Activated T-cell treated with anti-CD3 and anti-CD28 coated beads, Interleukin-2, amount 50 U/mL, for 4 hours (primary cell): ENCODE measurements at places on chromosomes 12 and 14. TPM values are rescaled to one million over a fixed set of nuclear protein-coding genes. Genes with fewer than 3 reads are reported as not detected.

The TAS2R50 gene
- not detected for total RNA-seq

The ANKRD52 gene
- 70.3 TPM for total RNA-seq

The TEX52 gene
- total RNA-seq: not detected

The PLA2G1B gene
- 0.79 TPM for total RNA-seq

The ACVRL1 gene
- total RNA-seq: not detected
